ENCODE measurements at places on chromosomes 16 and 17. TPM values are rescaled to one million over a fixed set of nuclear protein-coding genes. Genes with fewer than 3 reads are reported as not detected.
A peak's percentile ranks its signal among the peaks of the same experiment; 100 is the strongest.

GRCh38 chr17:83073389-83074063 lies 5.9 kb upstream of the METRNL start:
- ATAC-seq = peak; percentile 78

DNA sequence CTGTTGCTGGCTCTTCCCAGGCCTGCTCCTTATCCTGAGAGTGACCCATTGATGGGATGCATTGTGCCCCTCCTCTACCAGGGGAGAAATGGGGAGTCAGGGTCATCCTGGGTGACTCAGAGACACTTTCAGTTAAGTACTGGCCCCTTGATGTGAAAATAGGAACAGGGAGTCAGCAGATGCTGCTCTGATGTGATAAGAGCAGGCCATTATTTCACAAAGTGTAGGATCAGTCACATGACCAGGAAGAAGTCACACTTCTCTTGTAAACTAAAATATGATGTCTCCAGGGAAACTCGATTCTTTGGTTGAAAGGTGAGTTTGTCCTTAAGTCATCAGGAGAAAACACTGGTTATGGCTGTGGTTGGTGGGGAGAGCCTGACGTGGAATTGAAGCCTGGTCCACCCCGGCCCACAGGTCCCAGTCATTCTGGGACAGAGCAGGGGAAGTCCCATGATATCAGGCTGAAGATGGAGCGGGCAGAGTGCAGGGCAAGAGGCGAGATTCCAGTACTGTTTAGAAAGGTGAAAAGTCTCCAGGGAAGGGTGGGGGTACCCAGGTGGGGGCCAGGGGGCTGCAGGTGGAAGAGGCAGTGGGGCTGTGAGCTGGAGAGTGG lies 88.6 kb upstream of the NLRP1 start:
- ATAC-seq = peak; percentile 91

GRCh38 chr17:79500745-79501618 lies 109.9 kb downstream of the RBFOX3 start:
- no peak for ATAC-seq

GRCh38 chr17:1234455-1234854 lies 35.8 kb upstream of the BHLHA9 start:
- no peak for ATAC-seq

- no peak for ATAC-seq
These were observed 4.8 kb upstream of the PHF12 start for GRCh38 chr17:28956112-28956511.

GRCh38 chr17:46841561-46842379 lies 9.6 kb upstream of the WNT9B start:
- peak; percentile 47 for ATAC-seq

GRCh38 chr16:46702030-46702429 lies 12.6 kb downstream of the ORC6 start:
- ATAC-seq = peak; percentile 11

DNA sequence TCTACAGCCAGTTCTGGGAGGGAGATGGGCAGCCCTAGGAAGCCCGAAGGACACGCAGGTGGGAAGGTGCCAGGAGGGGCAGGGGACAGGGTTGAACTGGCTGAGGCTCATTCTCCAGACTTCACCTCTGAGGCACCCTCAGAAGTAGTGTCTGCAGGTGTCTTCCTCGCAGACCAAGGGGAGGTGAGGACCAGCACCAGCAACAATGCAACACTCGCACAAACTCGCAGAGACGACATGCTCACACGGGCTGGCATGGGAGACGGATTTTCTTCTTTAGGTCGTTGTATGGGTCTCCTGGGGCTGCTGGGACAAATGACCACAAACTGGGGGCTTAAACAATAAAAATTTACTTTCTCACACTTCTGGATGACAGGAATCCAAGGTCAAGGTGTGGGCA lies 132.2 kb upstream of the FOXF1 start:
- ATAC-seq = no peak

DNA sequence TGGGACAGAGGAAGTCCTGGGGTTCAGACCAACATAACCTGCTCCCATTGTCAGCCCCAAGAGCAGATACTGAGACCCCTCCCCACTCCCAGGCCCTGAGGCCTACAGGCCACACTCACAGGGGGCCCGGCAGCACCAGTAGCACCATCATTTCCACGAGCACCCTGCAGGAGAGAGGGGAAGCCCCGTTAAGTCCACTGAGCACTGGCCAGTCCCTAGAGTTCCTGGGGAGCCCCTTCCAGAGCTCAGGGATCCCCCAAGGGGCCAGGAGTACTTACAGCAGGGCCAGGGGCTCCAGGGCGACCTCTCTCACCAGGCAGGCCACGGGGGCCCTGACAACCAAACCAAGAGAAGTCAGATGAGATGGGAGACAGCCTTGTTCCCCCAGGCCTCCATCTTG lies 5.4 kb downstream of the COL1A1 start:
- no peak for ATAC-seq

DNA sequence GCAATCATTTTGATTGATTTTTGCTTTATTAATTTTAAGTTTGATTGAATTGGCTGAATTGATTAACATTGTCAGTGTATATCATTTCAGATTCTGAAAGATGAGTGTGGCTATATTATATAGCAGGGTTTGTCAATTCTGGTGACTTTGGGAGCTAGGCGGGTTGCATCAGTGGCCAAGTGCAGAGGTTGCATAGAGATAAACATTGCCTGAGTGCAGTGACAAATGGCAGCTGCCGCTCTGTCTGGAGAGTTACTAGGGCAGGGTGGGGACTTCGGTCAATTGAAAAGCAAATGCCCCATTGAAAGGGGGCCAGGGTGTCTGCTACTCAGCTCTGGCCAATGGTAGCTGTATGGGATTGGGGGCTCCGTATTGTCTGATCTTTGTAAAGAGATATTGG lies 12.7 kb downstream of the SYT17 start:
- no peak for ATAC-seq

- no peak for ATAC-seq
These were observed 7.8 kb upstream of the SLC38A10 start for GRCh38 chr17:81302861-81303333.

DNA sequence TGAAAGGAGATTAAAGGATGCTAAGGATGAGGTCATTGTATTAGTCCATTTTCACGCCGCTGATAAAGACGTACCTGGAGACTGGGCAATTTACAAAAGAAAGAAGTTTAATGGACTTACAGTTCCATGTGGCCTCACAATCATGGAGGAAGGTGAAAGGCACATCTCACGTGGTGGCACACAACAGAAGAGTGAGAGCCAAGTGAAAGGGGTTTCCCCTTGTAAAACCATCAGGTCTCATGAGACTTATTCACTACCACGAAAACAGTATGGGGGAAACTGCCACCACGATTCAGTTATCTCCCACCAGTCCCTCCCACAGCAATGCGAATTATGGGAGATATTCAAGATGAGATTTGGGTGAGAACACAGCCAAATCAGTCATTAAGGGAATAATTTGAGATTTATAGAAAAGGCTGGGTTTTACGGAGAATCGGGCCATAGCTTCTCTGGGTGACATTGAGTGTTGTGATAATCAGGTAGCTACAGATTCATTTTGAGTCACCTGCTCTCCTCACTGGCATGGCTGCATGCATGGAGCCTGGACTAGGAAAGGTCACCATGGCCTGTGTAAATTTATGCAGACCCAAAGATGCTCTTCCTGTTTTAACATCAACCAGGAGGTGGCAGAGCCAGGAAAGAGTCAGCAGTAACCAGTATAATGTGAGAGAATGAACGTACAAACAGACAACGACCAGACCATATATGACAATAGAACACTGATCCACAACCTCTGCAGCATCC lies 40.5 kb upstream of the DYNLRB2 start:
- ATAC-seq = peak; percentile 43

DNA sequence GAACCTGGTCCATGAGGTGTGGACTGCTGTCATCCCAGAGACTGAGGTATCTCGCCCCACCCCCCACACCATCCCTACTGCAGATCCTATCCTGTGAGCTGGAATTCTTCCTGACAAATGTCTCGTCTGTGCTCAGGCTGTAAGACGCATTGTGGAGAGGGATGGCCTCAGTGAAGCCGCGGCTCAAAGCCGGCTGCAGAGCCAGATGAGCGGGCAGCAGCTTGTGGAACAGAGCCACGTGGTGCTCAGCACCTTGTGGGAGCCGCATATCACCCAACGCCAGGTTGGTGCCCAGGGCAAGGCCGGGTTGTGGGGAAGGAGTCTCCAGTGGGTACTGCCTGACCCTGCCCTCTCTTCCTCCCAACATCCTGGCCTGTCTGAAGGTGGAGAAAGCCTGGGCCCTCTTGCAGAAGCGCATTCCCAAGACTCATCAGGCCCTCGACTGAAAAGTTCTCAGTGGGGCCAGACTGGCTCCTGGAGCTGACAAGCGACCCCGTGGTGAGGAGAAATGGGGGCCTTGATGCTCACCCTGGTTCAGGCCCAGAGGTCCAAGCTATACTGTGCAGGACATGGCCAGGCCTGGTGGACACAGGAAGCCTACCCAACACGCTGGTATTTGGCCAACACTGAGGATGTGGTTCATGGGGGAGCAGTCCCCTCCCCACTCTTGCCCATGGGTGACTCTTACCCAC lies 1.2 kb upstream of the MLX start:
- ATAC-seq = no peak

- peak; percentile 96 for ATAC-seq
These were observed 22.0 kb upstream of the GOT2 start for GRCh38 chr16:58755989-58756649.

- no peak for ATAC-seq
These were observed at the start of gene MLLT6 for GRCh38 chr17:38704606-38705522. TSS of gene MLLT6 (plus strand) at chr17:38705273. CDS start at chr17:38705633, 360 bp downstream.

- no peak for ATAC-seq
These were observed 217.8 kb downstream of the GRIN2A start for GRCh38 chr16:9964426-9964825.

DNA sequence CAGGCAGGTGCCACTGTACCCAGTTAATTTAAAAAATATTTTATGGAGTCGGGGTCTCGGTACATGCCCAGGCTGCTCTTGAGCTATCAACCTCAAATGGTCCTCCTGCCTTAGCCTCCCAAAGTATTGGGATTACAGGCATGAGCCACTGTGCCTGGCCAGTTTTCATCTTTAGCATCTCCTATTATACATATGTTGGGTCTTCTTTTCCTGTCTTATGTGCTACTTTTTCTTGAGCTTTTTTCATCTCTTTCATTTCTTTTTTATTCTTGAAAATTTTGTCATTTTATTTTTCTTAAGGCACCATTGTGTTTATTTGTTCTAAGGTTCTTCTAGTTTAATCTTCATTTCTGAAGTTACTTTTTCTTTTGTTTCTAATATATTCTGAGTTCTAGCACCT lies 20.7 kb downstream of the BANP start:
- no peak for ATAC-seq

- no peak for ATAC-seq
These were observed 88.8 kb downstream of the IRF8 start for GRCh38 chr16:85987750-85988078.

DNA sequence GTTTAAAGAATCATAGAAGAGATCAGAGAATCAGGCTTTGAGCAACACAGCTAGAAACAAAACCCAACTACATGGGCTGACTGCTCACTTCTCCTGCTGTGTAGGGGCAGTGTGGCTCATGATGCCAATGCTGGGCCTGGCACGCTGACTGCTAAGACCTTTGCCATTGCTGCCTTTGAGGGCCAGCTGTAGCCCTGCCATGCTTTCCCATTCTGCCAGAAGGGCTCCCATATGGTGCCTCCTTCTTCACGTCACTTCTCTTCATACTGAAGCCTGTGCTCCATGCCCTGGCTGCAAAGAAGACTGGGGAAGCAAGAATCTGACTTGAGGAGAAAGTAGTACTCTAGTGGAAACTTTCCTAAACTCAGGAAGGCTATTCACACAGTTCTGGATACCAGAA lies 232.9 kb downstream of the UTP18 start:
- ATAC-seq = no peak

DNA sequence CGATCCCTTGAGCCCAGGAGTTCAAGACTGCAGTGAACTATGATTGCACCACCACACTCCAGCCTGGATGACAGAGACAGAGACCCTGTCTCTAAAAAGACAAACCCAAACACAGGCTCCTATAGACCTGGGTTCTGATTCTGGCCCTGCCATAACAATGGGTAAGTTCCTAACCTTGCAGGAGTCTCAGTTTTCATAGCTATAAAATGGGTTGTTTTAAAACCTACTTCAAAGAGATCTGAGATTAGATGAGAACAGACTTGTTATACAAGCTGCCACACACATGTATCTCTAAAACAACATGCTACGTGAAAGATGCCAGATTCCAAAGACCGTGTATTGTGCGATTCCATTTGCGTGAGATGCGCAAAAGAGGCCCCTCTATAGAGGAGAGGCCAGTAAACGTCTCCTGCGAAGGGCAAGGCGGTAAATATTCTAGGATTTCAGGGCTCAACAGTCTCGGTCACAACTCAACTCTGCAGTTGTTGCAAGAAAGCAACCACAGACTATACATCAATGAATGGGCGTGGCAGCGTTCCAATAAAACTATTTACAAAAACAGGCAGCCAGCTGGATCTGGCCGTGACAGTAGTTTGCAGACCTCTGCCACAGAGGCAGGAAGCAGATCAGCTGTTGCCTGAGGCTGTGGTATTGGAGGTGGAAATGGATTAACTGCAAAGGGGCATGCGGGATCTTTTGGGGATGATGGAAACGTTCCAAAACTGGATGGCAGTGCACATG lies 5.9 kb downstream of the CORO7 start:
- ATAC-seq = no peak

TMC5 gene
- total RNA-seq = 0.09 TPM

HOXB8 gene
- total RNA-seq = not detected

SNX11 gene
- 24.7 TPM for total RNA-seq

CACNG5 gene
- total RNA-seq = not detected

MYOCD gene
- total RNA-seq = not detected

PTX4 gene
- not detected for total RNA-seq

JUP gene
- total RNA-seq = 0.32 TPM

USP43 gene
- total RNA-seq = 0.87 TPM

CD79B gene
- total RNA-seq = 29.3 TPM

GNGT2 gene
- 23.1 TPM for total RNA-seq

KRT13 gene
- total RNA-seq = not detected

HOXB4 gene
- total RNA-seq = 2.8 TPM

ZNF469 gene
- 0.26 TPM for total RNA-seq

All from activated T-helper 17 cell treated with anti-CD3 and anti-CD28 coated beads, Interleukin-2, amount 50 U/mL, for 72 hours (primary cell).